ENCODE measurements at places on chromosomes 3 and 15. TPM values are rescaled to one million over a fixed set of nuclear protein-coding genes. Genes with fewer than 3 reads are reported as not detected.

IGF1R gene
- 61.9 TPM for total RNA-seq

ASB14 gene
- not detected for total RNA-seq

C3orf49 gene
- not detected for total RNA-seq

EEF1AKMT4 gene
- 12.2 TPM for total RNA-seq

WDR49 gene
- not detected for total RNA-seq

EIF4E3 gene
- 2.6 TPM for total RNA-seq

MPI gene
- 30.7 TPM for total RNA-seq

RFT1 gene
- 27.8 TPM for total RNA-seq

PDZRN3 gene
- total RNA-seq, result not detected

CKMT1A gene
- 2.7 TPM for total RNA-seq

CHRNA3 gene
- 0.29 TPM for total RNA-seq

TTLL13 gene
- 0.16 TPM for total RNA-seq

DLEC1 gene
- total RNA-seq, result 0.07 TPM

CYP1A2 gene
- not detected for total RNA-seq

DUOX2 gene
- 0.04 TPM for total RNA-seq

DPPA2 gene
- total RNA-seq, result not detected

WNT7A gene
- 0.23 TPM for total RNA-seq

LEKR1 gene
- total RNA-seq, result 1.1 TPM
